Muscle of leg (tissue), 16 donors: ENCODE measurements at places on chromosomes 7 and 10. TPM values are rescaled to one million over a fixed set of nuclear protein-coding genes. Genes with fewer than 3 reads are reported as not detected.

The CPA5 gene
- 1.3 TPM for polyA plus RNA-seq

The GCK gene
- 6.0 TPM for polyA plus RNA-seq

The TMEM176A gene
- polyA plus RNA-seq: 13.6 TPM

The TBL2 gene
- 26.7 TPM for polyA plus RNA-seq

The SUGCT gene
- polyA plus RNA-seq: 2.7 TPM

The DNAJB9 gene
- polyA plus RNA-seq: 17.3 TPM

The CHST12 gene
- polyA plus RNA-seq: 11.7 TPM

The PILRA gene
- 1.7 TPM for polyA plus RNA-seq

The NPSR1 gene
- polyA plus RNA-seq: 1.0 TPM

The PWWP2B gene
- polyA plus RNA-seq: 12.9 TPM

The COA1 gene
- 37.3 TPM for polyA plus RNA-seq
